ENCODE measurements at places on chromosomes 2 and 18.

DNA sequence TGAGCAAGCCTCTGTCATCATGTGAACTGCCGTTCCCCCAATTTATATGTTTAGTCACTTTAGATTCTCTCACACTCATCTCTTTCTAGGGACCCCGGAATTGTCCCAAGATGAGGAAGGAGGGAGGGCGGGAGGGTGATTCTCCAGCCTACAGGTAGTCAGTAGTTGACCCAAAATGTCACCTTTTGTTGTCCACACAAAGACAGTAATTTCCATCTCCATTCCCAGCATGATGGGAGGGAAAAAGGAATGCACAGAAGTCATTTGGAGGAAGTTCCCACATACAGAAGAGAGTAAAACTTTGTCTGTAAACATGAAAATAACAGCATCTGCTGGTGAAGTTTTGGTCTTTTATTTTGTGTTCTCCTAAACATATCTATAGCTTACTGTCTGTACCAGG lies 222.9 kb downstream of the KLHL29 start:
- no peak for DNase-seq

DNA sequence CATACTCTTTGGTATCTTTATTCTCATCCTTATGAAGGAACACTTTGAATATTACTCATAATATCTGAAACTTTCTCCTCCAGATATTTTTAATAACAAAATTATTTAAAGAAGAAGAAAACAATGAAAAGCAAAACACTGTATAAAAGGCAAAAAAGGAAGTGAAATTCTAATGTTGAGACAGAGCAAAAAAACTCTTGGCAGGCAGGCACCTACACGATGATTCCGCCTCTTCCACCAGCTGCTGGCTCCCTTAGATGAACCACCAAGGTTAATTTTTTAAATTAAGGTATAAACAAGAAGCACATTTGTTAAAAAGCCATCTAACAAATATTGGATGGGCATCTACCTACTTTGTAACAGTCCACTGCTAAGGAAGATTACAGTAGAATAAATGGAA lies 434.7 kb downstream of the EPHA4 start:
- DNase-seq: no peak

- no peak for DNase-seq
These were observed 44.7 kb upstream of the DNAH7 start for GRCh38 chr2:196113061-196113974.

GRCh38 chr2:37852585-37853014 lies 72.5 kb upstream of the RMDN2 start:
- no peak for DNase-seq

GRCh38 chr2:72127401-72128058 lies 20.1 kb downstream of the CYP26B1 start:
- DNase-seq: no peak

DNA sequence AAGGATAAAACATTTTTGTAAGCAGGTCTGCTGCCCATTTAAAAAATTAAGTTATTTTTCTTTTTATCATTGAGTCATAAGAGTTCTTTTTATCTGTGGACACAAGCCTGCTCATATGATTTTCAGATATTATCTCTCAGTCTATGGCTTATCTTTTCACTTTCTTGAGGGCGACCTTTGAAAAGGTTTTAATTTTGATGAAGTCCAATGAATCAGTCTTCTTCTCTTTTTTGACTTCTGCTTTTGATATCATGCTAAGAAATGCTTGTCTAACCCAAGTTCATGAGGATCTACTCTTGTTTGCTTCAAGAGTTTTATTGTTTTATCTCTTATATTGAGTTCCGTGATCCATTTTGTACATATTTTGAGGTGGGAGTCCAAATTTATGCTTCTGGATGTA lies 36.5 kb downstream of the PSMD14 start:
- DNase-seq: no peak

DNA sequence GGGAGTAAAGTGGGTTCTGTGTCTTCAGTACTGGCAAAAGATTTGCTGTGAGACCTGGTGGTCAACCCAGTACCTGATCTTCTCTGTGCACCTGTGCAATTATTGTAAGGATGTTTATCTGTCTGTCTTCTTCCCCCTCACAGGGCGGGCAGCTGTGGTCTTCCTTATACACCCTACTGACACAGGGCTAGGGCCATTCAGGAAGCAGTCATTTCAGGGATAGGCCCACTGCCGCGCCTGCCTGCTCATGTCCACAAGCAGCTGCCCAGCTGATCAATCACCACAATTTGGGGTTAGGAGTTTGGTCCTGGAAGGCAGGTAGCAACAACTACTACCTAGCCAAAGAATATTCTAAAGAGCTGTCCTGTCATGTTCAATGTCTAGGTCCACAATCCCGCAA lies 1.2 kb upstream of the CNNM4 start:
- no peak for DNase-seq

GRCh38 chr2:15844211-15844801 lies 96.0 kb upstream of the MYCN start:
- DNase-seq: no peak

DNA sequence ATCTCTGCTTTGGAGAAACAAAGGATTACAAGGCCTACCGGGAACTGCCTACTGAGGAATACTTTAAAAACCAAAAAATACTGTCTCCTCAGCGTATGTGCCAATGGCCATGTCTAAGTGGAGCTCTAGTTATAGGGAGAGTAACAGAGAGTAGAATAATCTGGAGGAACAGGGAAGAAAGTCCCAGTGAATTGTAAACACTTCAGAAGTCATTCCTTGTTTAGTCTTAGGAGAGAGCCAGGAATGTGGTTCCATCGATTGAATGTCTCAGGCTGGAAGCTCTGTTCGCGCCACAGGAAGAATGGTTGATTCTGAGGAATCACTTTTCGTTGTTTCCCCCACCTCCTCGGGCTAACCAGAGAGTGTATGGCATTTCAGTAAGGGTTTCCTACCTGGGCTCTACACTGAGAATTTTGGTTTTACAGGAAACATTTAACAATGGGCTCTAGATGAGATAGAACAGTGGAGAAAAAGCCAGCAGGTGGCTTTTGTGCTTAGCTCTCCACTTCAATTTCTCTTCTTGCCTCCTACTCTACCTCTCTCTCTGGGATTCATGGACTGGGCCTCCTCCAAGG lies 88.7 kb downstream of the ACVR1 start:
- DNase-seq: no peak

DNA sequence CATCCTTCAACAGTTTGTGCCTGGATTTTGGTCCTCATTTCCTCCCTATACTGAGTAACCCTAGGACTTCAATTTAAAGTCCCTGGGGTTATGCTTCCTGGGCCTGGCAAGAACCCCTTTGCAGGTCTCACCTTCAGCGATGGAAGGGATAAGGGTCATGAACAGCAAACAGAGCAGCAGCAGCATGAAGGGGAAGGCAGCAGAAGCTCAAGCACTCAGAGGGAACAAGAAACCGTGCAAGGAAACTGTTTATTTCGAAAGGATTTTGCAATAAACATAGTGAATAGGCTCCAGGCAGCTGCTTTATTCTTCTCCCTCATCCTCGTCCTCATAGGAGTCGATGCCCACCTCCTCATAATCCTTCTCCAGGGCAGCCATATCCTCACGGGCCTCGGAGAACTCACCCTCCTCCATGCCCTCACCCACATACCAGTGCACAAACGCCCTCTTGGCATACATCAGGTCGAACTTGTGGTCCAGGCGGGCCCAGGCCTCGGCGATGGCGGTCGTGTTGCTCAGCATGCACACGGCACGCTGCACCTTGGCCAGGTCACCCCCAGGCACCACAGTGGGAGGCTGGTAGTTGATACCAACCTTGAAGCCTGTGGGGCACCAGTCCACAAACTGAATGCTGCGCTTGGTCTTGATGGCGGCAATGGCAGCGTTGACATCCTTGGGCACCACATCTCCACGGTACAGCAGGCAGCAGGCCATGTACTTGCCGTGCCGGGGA lies 2.8 kb upstream of the TUBA4B start:
- DNase-seq: no peak

- DNase-seq: no peak
These were observed 156.8 kb downstream of the PAX3 start for GRCh38 chr2:222142027-222142426.

DNA sequence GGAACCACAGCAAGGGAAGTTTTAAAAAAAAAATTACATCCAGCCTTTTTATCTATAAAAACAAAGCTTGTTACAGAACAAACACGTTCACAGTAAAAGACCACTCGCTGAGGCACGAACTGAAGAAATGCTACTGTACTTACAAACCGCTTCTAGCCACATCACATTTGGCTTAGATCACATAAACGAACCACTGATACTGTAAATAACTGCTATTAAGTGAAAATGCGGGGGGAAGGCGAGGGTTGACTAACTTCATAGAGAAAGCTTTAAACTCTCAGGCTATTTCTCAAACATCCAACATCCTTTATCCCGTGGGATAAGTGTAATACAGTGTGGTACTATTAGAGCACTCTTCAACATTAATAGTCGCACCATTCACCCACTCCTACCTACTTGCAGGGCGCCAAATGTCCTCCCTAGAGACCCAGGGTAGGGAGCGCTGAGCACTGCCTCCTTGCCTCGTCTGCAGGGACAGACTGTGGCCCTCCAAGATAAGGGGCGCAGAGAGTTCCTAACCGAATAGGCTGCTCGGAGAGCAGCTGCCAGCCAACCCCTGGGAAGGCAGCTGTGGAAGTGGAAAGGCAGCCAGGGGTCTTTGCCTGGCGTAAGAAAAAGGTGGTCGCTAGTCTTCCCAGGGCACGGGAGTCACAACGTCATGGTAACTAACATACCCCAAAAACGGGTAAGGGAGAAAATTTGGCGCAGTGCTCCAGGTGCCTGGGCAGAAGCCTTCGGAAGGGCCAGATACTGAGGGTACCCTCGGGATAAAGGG lies 854 bp downstream of the GPR155 start:
- DNase-seq: no peak

GRCh38 chr2:173511357-173511756 lies 156.7 kb downstream of the CDCA7 start:
- DNase-seq: no peak

DNA sequence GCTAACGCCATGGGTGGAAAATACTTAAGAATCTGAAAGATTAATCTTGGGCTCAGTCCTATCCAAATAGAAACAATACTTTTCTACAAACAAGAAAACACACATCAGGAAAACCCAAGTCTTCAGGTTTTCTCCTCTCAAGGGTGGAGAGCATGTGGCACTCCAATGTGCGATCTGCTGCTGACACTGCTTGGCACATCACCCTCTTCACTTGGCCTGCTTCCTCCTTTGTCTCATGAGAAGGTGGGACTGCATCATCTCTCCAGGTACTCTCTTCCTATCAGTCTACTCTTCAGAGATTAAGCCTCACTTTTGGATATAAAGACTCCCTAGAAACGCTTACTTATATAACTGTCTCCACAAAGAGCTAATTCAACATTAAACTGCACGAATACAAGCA lies 26.4 kb downstream of the HDLBP start:
- DNase-seq: no peak

DNA sequence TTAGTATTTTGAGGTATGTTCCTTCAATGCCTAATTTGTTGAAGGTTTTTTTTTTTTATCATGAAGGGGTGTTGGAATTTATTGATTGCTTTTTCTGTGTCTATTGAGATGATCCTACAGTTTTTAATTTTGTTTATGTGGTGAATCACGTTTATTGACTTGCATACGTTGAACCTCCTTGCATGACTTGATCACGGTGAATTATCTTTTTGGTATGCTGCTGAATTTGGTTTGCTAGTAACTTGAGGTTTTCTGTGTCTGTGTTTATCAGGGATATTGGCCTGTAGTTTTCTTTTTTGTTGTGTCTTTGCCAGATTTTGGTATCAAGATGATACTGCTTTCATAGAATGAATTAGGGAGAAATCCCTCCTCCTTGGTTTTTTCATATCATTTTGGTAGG lies 23.9 kb downstream of the CLIP4 start:
- no peak for DNase-seq

DNA sequence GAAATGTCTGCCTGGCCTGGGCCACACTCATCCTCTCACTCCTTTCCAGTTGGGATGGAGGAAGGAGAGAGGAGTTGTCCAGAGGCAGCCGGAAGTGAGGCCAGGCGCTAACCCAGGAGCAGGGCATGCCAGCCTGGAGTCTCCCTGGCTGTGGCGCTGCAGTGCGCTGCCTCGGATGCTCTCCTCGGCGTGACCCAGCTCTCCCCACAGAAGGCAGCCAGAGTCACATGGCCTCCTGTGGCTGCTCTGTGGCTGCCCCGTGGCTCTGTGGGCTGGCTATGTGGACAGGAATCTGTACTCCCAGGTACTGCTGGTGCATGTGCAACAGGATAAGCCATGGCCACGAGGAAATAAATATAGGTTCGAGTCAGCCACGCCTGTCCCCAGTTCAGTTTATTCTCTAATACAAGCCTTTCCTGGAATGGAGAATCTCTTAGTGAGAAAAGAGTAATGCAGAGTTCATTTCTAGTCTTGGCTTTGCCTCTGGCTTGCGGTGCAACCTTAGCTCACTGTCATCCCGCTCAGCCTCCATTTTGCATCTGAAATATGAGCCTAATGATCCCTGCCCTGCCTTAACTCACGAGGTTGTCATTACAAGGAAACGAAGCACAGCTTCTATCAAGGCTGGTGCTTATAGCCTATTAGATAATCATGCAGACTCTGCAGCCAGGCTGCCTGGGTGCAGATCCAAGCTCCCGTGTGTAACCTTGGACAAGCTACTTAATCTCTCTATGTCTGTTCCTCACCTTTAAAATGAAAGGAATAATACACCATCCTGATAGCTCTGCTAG lies 106.3 kb downstream of the ANTXR1 start:
- DNase-seq: no peak

DNA sequence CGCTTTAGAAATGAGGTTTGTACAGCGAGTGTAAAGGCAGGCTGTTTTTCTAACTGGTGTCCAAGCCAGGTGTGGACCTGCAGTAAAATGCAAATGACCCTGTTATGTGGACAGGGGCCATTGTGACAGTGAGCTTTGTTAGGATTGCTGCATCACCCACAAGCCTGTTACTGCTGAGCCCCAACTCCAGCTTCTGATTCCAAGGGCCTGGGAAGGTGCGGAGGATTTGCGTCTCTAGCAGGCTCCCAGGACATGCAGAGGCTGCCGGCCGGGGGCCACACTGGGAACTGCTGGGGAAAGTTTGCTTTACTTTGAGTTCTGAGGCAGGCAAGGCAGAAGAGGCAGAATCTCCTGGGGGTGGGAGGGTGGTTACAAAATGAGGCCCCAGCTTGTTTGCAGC lies 164.1 kb downstream of the GLI2 start:
- DNase-seq: no peak

DNA sequence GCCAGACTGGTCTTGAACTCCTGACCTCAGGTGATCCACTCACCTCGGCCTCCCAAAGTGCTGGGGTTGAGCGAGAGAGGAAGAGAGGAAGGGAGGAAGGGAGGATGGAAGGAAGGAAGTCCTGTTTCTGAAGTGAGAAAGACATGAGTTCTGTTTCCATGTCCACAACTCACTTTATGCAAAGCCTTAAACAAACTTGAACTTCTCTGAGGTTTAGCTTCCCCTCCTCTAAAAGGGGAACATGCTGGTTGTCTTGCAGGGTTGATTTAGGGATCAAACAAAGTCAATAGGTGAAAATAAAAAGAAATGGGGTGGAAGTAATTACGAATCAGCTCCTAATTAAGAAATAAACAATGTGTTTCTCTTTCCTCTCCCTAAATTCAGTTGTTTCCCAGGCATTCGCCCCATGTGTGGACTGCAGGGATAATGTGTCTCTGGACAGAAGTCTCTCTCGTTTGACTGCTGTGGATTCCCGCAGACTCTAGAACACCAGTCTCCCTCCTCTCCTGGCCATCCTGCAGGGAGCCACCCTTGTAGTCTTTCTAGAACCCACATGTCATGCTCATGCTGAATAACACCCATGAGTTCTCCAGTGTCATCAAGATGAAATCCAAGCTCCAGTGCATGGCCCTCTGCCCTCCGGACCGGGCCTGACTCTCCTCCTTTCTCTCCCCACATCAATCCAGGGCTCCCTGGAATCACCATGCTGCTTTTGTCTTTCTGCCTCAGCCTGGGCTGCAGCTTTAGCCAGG lies 229.3 kb upstream of the TRIB2 start:
- no peak for DNase-seq

- DNase-seq: no peak
These were observed 1.2 kb upstream of the CHMP1B start for GRCh38 chr18:11849841-11850634.

All from GM18507 (cell line).